HFFc6 (cell line): ENCODE measurements at places on chromosomes 12 and 14.
A peak's percentile ranks its signal among the peaks of the same experiment; 100 is the strongest.

GRCh38 chr12:6380141-6381121, 3.5 kb upstream of the LTBR start:
- peak; percentile 46 for DNase-seq

GRCh38 chr12:46811185-46811584, 14.6 kb downstream of the SLC38A4 start:
- no peak for DNase-seq

DNA sequence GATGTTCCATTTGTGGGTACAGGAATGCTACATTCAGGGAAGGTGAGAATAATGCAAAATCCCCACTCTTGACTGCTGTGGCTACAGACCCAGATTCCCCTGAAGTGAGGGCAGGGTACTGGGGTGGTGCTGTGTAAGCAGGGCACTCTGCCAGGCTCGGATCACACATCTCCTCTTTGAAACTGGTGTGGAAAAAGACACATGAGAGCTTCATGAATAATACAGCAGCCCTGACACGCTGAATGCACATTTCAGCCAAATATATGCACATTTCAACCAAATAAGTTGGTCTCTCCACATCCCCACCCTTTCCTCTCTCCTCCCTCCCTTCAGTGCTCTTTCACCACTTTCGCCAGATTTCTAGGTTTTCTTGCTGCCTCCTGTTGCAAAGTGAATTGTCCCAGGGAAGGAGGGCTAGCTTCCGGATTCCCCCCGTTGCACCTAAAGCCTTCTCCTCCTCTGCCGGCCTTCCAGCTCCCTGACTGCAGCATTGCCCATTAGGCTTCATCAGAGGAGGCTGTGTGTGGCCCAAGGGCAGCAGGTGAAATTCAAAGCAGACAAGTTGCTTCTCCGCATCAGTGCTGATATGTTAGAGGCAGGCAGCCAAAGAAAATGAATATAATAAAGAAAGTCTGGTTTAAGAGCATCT, 118.2 kb upstream of the TMCC3 start:
- DNase-seq = no peak

GRCh38 chr14:75654127-75654732, 6.4 kb downstream of the ERG28 start:
- DNase-seq = peak; percentile 41

GRCh38 chr12:94171595-94171930, 23.2 kb downstream of the PLXNC1 start:
- DNase-seq = peak; percentile 15

DNA sequence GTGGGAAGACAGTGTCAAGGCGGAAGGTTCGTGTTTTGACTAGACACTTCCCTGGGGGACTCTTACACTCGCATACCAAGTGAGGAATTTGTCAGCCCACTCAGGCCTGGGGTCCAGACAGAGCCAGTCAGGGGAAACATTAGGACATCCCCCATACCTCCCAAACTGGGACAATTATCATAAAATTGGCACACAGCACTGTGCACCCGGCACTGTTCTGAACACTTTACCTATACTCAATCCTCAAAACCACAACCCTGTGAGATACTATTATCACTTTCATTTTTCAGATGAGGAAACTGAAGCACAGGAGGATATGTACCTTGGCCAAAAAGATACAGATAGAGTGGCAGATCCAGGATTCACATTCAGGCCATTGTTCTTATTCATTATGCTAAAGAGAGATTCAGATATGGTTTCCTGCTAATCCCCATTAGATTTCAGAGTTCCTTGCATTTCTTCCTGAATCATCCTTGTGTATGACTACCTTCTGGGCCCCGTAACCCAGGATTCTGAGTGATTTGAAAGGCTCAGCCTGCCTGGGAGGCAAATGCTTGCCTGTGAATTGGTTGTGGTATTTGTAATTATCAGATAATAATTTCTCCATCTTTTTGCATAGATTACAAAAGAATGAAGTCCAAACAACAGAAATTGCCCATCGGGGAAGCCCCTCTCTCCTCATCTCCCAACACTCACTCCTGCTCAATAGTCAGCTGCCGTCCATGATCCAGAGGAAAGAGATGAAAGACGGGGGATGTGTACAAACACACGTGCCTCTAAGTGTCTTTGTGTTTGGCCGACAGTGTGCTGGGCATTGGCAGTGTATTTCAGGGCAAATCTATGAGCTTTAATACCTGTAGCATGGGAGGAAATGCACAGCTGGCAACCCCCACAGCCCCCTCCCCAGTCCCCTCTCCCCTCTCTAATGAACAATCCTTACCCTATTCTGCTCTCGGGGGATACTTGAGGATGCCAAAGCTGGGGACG, 4.6 kb downstream of the TAC3 start:
- DNase-seq = no peak

DNA sequence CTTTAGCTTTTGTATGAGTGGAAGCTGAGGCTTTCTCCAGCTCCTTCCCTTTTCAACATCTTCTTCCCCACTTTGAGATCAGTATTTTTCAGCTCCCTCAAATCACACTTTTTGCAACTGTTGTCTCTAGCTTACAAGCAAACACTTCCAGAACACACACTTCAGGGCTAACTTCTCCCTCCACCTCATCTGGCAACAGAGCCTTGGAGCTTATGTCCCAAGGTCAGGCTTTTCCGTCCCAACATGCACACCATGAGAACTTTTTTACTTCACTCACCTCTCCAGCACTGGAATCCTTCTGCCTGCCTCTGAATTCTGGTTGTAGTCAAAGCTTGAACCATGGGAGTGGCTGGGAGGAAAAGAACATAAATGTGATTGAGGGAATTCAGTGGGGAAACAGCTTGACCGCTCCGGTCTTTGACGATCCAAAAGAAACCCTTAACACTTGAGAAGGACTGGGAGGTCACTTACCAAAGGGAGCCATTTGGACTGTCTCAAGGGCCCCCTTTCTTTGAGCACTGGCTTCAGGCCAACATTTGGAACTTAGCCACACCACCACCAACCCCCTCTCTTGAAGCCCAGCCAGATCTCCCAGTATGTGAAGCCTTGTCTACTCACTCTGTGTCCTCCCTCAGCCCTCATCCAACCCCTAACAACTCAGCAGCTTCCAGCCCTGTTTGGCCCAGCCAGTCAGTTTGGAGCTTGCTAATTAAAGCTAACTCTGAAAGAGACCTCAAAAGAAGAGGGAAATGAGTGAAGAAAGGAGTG, 3.9 kb upstream of the BLOC1S1 start:
- DNase-seq = no peak

- DNase-seq = no peak
Observed at GRCh38 chr12:21766403-21766802, 8.1 kb downstream of the KCNJ8 start.

GRCh38 chr12:70603044-70603443, 34.2 kb downstream of the PTPRB start:
- peak; percentile 7 for DNase-seq

GRCh38 chr14:100134586-100134985, 24.9 kb downstream of the DEGS2 start:
- DNase-seq = no peak

DNA sequence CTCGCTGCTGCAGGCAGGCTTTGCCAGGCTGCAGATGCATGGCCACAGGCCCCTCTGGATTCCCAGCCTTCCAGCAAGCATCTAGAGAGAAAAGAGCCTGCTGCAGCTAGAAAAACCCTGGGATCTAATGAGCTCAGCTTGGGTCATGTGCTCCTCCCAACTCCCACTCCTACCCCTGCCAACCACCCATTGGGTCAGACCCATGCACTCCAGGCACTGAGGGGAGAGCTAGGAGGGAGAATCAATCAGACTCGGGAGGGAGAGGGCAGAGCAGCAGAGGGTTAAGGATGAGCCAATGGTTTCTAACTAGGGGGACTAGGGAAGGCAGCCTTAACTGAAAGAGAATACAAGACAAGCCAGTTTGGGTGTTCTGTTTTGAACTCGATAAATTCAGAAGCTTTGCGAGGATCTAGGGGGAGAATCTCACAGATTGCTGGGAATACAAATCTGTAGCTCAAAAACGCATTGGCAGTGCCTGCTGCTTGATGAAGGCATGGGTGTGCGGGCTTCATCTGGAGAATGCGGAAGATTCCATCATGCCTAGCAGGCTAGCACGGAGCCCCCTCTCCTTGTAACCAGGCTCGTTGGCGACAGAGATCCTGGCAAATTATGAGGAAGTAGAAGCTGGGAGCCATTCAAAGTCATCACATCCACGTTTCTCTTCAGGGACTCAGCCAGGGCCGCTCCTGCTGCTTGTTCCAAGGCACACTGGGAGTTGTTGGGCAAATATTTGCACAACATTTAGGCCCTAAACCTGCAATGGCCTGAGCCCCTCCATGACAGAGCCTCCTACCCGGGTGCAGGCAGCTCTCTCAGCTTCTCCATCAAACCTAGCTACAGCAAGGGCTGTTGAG, 56.4 kb downstream of the VCPKMT start:
- DNase-seq = no peak

GRCh38 chr14:34872822-34873588, 2.2 kb downstream of the BAZ1A start:
- DNase-seq = peak; percentile 63

GRCh38 chr14:20550926-20551325, 9.9 kb downstream of the RNASE9 start:
- DNase-seq = no peak
